IMR-90 (cell line): ENCODE measurements at places on chromosomes 7 and 10.

GRCh38 chr7:80088705-80089104 is 45.9 kb upstream of the GNAI1 start:
- DNase-seq, result peak; percentile 31

- DNase-seq, result no peak
These were observed 83.4 kb upstream of the FAM3C start for GRCh38 chr7:121479466-121479865.

- no peak for DNase-seq
These were observed 871 bp upstream of the GTF2IRD1 start for GRCh38 chr7:74452748-74453321.

DNA sequence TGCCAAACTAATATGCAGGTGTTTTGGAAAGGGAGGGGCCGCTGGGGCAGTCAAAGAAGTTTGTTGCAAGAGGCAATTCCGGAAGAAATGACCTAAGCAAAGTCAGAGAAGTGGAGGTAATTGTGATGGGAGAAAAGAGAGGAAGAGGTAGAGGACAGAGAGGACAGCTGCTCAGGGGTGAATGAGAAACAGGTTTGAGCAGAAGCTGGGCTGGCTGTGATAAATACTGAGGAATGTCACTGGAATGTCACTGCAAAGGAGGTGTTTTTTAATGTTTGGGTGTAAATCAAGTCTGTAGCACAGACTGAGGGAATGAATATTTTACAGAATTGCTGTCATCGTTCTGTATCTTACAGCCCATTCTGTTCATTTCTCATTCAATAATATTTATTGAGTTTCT is 207.2 kb downstream of the DPP6 start:
- DNase-seq, result no peak

- DNase-seq, result no peak
These were observed 236.2 kb downstream of the DGKB start for GRCh38 chr7:14666304-14666703.

DNA sequence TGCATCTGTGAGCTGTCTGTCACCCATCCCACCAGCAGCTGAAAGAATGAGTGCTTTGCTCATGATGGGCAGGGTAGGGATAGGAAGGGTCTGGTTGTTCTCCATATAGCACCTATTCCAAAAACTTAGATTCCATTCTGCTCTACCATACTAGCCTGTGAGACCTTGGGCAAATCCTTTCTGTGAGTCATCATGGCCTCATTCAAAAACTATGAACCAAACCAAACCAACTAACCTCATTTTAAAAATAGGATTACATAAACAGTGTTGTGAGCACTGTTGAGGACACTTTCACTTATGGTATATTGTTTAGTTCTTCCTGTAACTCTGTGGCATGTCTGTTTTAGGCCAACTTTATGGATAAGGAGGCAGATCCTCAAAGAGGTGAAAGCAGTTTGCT is 30.9 kb upstream of the STEAP4 start:
- peak; percentile 8 for DNase-seq
